Activated CD4-positive, alpha-beta memory T cell treated with anti-CD3 and anti-CD28 coated beads for 36 hours (primary cell): ENCODE measurements at places on chromosomes 16 and 17. TPM values are rescaled to one million over a fixed set of nuclear protein-coding genes. Genes with fewer than 3 reads are reported as not detected.

SLC5A10 gene
- not detected for total RNA-seq

EVPLL gene
- not detected for total RNA-seq

GPR139 gene
- total RNA-seq, result not detected

MYH3 gene
- 1.6 TPM for total RNA-seq

ZNF48 gene
- 13.1 TPM for total RNA-seq

PCTP gene
- 9.8 TPM for total RNA-seq

TP53TG3B gene
- total RNA-seq, result not detected

WNT9B gene
- not detected for total RNA-seq

TOM1L1 gene
- total RNA-seq, result 2.0 TPM

MYLK3 gene
- total RNA-seq, result not detected

TEX19 gene
- not detected for total RNA-seq

TBC1D3G gene
- not detected for total RNA-seq

LUC7L gene
- total RNA-seq, result 57.0 TPM

LDHD gene
- total RNA-seq, result 0.43 TPM

XAF1 gene
- 26.8 TPM for total RNA-seq

AGRP gene
- total RNA-seq, result not detected

KRT33A gene
- not detected for total RNA-seq

KRTAP4-3 gene
- total RNA-seq, result not detected

C16orf96 gene
- total RNA-seq, result 0.17 TPM

VTN gene
- total RNA-seq, result not detected

BCL6B gene
- 0.53 TPM for total RNA-seq

LGALS9B gene
- total RNA-seq, result not detected

FBXW10B gene
- 1.0 TPM for total RNA-seq

C17orf113 gene
- total RNA-seq, result 0.15 TPM

TMEM204 gene
- 14.8 TPM for total RNA-seq

RDM1 gene
- total RNA-seq, result 10.6 TPM

CSH2 gene
- not detected for total RNA-seq

C16orf92 gene
- total RNA-seq, result not detected

RHBDL3 gene
- 0.17 TPM for total RNA-seq

FADS6 gene
- not detected for total RNA-seq

KRTAP1-5 gene
- not detected for total RNA-seq

PRSS36 gene
- not detected for total RNA-seq

AKAP1 gene
- total RNA-seq, result 30.8 TPM

CACNG5 gene
- total RNA-seq, result not detected

CFAP97D1 gene
- total RNA-seq, result not detected

YPEL3 gene
- 36.9 TPM for total RNA-seq

SDK2 gene
- 0.12 TPM for total RNA-seq

SCARF1 gene
- 3.2 TPM for total RNA-seq

LRRC46 gene
- total RNA-seq, result 0.29 TPM

LRRC37A gene
- total RNA-seq, result 2.0 TPM

TPSD1 gene
- not detected for total RNA-seq

SSTR5 gene
- total RNA-seq, result not detected

FASN gene
- total RNA-seq, result 209 TPM

COIL gene
- 16.9 TPM for total RNA-seq

DPEP2 gene
- 3.9 TPM for total RNA-seq

FSCN2 gene
- total RNA-seq, result 0.46 TPM

ABCC6 gene
- total RNA-seq, result not detected

IGF2BP1 gene
- total RNA-seq, result 0.22 TPM

ITGAD gene
- total RNA-seq, result not detected

EEF2KMT gene
- 18.4 TPM for total RNA-seq

GRAPL gene
- total RNA-seq, result 3.2 TPM

ZFP3 gene
- 1.8 TPM for total RNA-seq

C17orf75 gene
- total RNA-seq, result 28.5 TPM

TMEM101 gene
- total RNA-seq, result 27.6 TPM

TMEM88 gene
- 2.4 TPM for total RNA-seq

KRT20 gene
- total RNA-seq, result not detected

NHLRC4 gene
- total RNA-seq, result 0.31 TPM
